GM23248 (cell line): ENCODE measurements at places on chromosomes 12 and 14. TPM values are rescaled to one million over a fixed set of nuclear protein-coding genes. Genes with fewer than 3 reads are reported as not detected.

Gene RNASE4
- 21.6 and 35.9 TPM in 2 replicates for total RNA-seq

Gene ARG2
- 6.3 and 8.2 TPM in 2 replicates for total RNA-seq

Gene MANSC4
- not detected in 2 replicates for total RNA-seq

Gene MYO1H
- not detected in 2 replicates for total RNA-seq

Gene HOMEZ
- total RNA-seq, result 7.6 and 8.7 TPM in 2 replicates

Gene CFAP251
- 1.6 and 4.4 TPM in 2 replicates for total RNA-seq

Gene C1RL
- total RNA-seq, result 22.2 and 26.7 TPM in 2 replicates

Gene ABCD2
- total RNA-seq, result 0.11 TPM in 1 of 2 replicates, not detected in the other

Gene TAS2R30
- 0.13 and 0.32 TPM in 2 replicates for total RNA-seq

Gene SLC39A5
- not detected in 2 replicates for total RNA-seq

Gene IKZF4
- total RNA-seq, result 1.4 and 1.5 TPM in 2 replicates

Gene BHLHE41
- 0.76 and 1.6 TPM in 2 replicates for total RNA-seq

Gene YLPM1
- 19.3 and 40.0 TPM in 2 replicates for total RNA-seq
